ENCODE measurements at places on chromosomes 16 and 17.

DNA sequence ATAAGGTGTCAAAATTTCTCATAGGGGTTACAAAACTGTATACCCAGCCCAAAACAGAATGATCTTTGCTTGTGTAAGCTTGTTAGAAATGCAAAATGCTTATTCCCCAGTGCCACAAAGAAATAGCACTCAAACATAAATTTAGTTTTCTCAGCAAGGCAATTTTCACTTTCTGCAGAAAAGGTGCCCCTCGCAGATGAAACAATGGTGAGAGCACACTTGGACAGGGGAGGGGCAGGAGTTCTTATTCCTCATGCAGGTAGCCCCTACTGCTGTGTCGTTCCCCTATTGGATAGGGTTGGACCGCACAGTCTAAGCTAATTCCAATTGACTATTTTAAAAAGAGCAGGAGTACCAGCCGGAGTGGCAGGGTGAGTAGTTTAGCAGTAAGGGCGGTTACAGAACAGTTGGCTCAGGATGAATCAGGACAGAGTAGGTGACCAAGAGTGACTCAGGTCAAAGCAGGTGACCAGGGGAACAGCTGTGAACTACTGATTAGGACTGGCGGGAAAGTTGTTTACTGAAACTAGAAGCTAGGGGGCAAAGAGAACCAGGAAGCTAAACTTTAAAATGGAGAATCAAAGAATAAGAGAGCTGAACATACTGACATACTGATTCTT lies 5.5 kb upstream of the LDHD start:
- H3K4me3 ChIP-seq = no peak overlapping the region
- H3K4me1 ChIP-seq = no peaks in the 10 kb centered on the region
- no peak overlapping the region for H3K27ac ChIP-seq
- H3K36me3 ChIP-seq = no peaks in the 10 kb centered on the region
- DNase-seq = no peak
- no peaks in the 10 kb centered on the region for H3K27me3 ChIP-seq

- no peaks in the 10 kb centered on the region for H3K4me1 ChIP-seq
- no peak for DNase-seq
- H3K4me3 ChIP-seq = no peak overlapping the region
- no peak overlapping the region for H3K27ac ChIP-seq
These were observed 8.6 kb downstream of the RPGRIP1L start for GRCh38 chr16:53695070-53695469.

DNA sequence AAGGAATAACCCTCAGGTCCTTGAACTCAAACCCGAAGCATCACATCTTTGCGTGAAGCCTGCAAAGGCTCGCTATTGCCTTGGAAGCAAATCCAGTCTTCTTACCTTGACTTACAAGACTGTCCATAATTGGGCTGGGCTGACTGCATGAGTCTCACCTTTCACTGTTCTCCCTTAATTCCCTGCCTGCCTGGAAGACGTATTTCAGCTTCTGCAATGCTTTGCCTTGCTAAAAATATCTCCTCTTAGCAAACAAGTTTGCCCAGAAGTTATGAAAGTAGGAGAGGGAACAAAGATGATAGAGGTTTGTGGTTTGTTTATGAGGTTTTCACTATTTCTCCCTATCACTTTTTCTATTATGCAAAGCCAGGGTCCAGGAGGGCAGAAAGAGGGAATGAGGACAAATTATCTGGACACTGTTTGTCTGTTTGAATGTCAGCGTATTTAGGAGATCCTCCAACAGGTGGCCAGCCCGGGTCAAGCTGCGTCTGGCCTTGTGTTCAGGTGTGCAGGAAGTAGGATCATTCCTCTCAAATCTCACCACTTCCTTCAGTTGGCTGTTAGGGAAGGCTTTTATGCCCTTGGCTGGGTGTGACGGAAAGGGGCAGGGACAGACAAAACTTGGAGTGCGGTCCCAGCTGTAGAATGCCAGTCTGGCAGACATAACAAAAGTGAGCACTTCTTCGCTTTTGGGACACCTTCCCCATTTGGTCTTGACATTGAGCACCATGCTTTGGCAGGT lies 488.9 kb downstream of the CDH13 start:
- H3K27ac ChIP-seq = no peak overlapping the region
- H3K4me3 ChIP-seq = no peak overlapping the region
- H3K36me3 ChIP-seq = no peaks in the 10 kb centered on the region
- peaks cover 8% of the 10 kb centered on the region for H3K27me3 ChIP-seq
- no peak for DNase-seq

- DNase-seq = no peak
- no peaks in the 10 kb centered on the region for H3K36me3 ChIP-seq
- H3K27ac ChIP-seq = no peak overlapping the region
These were observed 116.7 kb downstream of the IRX5 start for GRCh38 chr16:55047331-55047730.

DNA sequence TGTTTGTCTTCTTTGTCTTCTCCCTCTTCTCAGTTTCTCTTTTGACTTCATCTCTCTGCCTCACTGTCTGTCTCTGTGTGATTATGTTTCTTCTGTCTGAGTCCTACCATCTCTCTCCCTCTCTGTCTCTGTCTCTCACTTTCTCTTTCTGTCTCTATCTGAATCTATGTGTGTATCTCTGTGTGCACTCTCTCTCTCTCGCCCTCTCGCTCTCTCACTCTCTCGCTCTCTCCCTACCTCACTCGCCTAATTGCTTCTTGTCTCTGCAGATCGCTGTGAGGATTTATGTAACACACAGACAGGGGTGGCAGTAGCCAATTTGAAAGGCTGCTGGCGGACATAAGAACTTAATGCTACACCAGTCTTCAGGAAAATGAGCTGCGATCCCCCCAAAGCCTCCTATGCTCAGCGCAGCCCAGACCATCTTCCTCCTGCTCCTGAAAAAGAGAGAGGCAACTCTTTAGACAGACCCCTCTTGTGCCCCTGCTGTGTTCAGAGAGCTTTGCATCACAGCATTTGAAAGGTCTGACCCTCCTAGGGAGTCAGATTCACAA lies 140.9 kb downstream of the CCT6B start:
- H3K27ac ChIP-seq = no peak overlapping the region
- H3K27me3 ChIP-seq = peaks cover 53% of the 10 kb centered on the region
- peaks cover 8% of the 10 kb centered on the region for H3K36me3 ChIP-seq
- no peak for DNase-seq

Measured in T-helper 17 cell (primary cell).